GM12878 (cell line): ENCODE measurements at places on chromosomes 11 and 22.

GRCh38 chr22:38754751-38755154, 1.0 kb downstream of the SUN2 start:
- DNase-seq = no peak

- DNase-seq = no peak
These were observed 126.2 kb downstream of the ATG16L2 start for GRCh38 chr11:72940417-72940816.

DNA sequence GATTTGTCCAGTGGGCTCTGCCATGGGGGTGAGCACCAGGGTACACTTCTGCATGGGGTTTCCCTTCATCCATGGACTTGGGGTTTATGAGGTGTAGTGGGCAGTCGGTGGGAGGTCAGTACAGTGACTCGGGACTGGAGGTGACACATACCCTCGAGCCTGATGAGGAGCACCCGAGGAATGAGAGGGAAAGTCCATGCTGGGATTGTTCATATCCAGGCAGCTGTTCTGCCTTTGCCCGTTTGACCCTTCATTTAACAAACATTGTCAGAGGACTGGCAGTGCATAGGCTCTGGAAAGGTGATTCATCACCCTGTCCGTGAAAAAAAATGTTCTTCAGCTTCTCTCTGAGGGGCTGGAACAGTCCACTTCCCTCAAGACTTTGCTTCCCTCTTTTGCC, 2.7 kb downstream of the NAV2 start:
- no peak for DNase-seq

- no peak for DNase-seq
These were observed 10.8 kb downstream of the ST14 start for GRCh38 chr11:130170345-130170744.

- DNase-seq = no peak
These were observed 22.5 kb downstream of the IGF2 start for GRCh38 chr11:2116680-2117079.

GRCh38 chr11:10407749-10408685, 47.0 kb upstream of the AMPD3 start:
- DNase-seq = no peak

- no peak for DNase-seq
These were observed 62.0 kb upstream of the PTPRJ start for GRCh38 chr11:47918370-47918690.
